ENCODE measurements at places on chromosomes 6 and 20. TPM values are rescaled to one million over a fixed set of nuclear protein-coding genes. Genes with fewer than 3 reads are reported as not detected.

- DNase-seq, result no peak
Measured at GRCh38 chr6:157861814-157862213, 38.8 kb downstream of the SNX9 start.

GRCh38 chr6:48318670-48319069, 207.7 kb upstream of the PTCHD4 start:
- no peak for DNase-seq

GRCh38 chr6:13447949-13448724, 39.3 kb downstream of the GFOD1 start:
- no peak for DNase-seq

DNA sequence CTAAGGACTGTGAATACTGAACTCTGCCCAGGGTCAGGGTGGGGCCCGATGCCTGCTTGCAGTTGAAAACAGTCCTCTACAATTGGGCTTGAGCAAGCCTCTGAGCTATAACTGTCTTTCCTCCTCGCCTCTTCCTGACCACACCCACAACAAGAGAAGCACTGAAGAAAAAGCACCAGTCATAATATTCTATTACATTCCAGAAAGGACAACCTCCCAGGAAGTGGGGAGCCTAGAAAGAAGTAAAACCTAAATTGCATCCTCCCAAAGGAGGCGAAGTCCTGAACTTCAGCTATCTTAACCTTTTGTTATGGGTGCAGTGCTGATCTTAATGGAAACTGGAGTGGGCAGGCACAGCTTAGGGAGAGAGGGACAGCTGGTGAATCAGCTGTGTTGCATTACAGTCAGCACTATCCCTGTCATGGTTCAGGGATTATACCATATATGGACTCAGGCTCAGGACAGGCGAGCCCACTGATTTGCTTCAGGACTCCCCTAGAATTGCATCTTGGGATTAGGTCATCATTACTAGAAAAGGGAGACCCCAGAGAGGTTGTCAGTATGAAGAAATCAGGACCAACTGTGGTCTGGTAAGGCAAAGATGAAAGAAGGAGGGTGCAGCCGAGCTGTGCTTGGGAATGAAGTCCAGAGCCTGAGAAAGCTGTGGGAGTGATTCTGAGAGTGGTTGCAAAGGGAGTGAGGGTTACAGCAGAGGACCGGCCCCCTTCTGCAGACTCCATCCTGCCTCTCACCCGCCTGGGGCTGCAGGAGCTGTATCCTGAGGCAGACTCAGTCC, 18.3 kb upstream of the TRAM2 start:
- DNase-seq, result no peak

- DNase-seq, result no peak
Measured at GRCh38 chr6:154241581-154241980, 115.0 kb downstream of the IPCEF1 start.

- no peak for DNase-seq
Measured at GRCh38 chr20:36998652-36999051, 47.1 kb upstream of the SAMHD1 start.

DNA sequence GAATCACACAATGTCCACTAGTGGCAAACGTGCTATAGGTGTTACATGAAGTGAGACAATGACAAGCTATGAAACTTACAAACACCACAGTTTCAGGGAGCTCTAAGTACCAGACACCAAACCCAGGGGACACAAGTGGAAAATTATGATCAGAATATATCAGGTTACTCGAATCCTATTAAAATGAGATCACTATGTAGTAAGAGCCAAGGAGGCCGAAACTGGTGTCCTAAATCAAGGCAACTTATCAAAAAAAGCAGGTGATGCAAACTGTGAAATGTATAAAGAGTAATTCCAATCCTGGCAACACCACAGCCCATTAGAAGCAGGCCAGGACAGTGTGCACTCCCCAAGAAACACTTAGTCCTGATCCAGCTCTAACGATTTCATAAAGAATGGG, 100.3 kb downstream of the ARHGAP18 start:
- no peak for DNase-seq

DNA sequence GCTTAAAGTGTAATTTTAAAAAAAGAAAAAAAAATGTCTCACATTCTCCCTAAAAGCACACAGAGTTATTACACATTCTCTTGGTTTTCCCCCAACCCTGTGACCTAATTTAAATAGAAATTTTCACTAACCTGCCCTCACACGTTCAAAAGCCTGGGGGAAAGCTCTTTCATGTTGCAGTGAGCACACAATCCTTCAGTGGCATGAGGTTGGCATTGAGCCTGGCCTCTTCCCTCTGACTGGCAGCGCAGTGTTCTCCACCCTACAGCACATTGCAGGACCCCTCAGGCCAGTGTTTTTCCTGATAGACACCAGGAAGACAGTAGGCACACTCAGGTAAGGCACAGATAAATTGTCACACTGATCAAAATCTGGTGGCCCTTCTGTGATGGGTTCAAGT, 34.1 kb downstream of the TNFRSF21 start:
- DNase-seq, result no peak

- no peak for DNase-seq
Measured at GRCh38 chr6:167998215-167998614, 744 bp downstream of the KIF25 start.

DNA sequence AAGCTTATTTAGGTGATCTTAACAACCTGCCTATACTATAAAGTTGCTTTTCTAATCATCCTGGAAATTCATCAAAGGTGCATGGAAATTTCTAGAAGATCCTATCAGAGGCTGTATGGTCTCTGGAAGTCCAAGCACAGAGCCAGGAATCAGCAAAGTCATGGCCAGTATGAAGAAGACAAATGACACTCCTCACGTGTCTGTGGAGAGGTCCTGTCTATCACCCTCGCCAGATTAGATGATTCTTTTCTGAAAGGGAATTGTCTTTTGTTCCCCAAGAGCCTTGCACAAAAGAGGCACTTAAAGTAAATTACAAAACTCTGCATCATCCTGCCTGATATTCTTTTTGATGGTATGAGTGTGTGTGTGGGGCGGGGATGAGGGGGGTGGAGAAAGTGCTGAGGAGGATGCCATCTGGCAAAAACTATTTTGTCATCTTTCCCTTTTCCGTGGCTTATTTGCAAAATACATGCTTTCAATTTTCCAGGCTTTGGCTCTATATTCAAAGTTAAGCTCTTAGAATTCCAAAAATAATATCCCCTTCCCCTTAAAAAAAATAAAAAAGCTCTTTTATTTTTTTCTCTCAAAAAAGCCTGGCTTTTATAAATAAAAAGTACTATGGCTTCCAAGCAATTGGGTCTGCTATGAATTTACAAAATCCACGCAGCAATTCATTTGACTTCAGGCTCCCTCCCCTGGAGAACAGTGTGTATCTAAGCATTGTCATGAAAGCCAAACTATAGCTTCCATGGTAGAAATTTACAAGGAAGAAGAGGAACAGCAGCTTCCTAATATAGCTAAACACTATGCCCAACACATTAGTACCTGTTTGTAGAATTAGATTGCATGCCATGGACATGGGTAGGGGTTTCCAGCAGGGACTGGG, 185.2 kb upstream of the ARG1 start:
- DNase-seq, result no peak

GRCh38 chr6:143515061-143515760, 3.7 kb upstream of the FUCA2 start:
- DNase-seq, result no peak

The VAPB gene
- total RNA-seq, result 27.9 TPM
